ENCODE measurements at places on chromosomes 11 and 22. TPM values are rescaled to one million over a fixed set of nuclear protein-coding genes. Genes with fewer than 3 reads are reported as not detected.

DNA sequence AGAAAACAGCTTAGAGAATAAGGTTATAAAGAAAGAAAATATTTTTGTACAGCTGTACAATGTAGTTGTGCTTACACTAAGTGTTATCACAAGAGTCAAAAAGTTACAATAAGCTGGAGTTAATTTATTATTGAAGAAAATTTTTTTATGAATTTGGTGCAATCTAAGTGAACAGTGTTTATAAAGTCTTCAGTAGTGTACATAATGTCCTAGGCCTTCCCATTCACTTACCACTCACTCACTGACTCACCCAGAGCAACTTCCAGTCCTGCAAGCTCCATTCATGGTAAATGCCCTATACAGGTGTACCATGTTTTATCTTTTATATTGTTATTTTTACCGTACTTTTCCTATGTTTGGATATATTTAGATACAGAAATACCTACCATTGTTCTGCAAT lies 34.7 kb downstream of the GDPD4 start:
- DNase-seq: no peak

HTATIP2 gene
- total RNA-seq: 58.1 TPM

- DNase-seq: no peak
These were observed 54.6 kb downstream of the MN1 start for GRCh38 chr22:27746918-27747317.

GRCh38 chr11:103043826-103044678 lies 47.9 kb downstream of the DCUN1D5 start:
- DNase-seq: no peak

DNA sequence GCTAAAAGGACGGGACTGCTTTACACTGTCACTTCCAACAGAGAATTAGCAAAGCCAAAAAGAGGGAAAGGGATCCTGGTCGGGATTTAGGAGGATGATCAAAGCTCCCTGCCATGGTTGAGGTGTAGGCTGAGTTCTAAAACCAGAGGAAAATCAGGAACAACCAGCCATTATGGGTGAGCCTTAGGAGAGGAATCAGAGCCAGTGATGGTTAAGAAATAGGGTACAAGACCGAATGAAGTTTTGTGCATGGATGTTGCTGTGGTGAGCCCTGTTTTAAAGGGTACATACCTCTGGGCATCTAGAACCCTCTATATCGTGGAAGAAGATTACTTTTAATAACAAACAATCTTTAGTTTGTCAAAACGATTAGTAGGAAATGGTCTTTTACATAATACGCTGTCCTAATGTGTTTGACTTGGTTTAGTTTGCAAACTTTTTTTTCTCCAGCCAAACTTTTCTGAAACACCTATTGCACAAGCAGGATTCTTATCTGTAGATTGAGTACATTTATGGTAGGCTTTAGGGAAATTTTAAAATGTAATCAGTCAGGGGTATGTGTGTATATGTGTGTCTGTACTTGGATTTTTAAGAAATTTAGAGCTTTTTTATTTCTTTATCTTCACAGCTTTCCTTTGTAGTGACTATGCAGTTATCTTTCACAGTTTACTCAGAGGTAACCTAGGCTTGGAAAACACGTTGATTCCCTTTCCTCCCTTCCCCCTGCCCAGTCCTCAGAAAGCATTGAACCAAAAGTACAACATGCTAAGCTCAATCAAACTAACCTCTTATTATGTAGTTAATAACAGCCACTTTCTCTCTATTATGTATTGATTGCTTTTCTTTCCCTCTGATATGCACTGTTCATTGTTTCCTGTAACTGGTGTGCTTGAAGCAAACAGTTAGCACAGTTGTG lies 26.8 kb downstream of the TRIM44 start:
- no peak for DNase-seq

GRCh38 chr11:45850446-45850845 lies 3.2 kb downstream of the CRY2 start:
- DNase-seq: no peak

GPR83 gene
- 0.49 TPM for total RNA-seq

A4GALT gene
- total RNA-seq: 51.0 TPM

GAS2L1 gene
- 16.4 TPM for total RNA-seq

- no peak for DNase-seq
These were observed 7.4 kb downstream of the CD248 start for GRCh38 chr11:66309475-66309874.

DNA sequence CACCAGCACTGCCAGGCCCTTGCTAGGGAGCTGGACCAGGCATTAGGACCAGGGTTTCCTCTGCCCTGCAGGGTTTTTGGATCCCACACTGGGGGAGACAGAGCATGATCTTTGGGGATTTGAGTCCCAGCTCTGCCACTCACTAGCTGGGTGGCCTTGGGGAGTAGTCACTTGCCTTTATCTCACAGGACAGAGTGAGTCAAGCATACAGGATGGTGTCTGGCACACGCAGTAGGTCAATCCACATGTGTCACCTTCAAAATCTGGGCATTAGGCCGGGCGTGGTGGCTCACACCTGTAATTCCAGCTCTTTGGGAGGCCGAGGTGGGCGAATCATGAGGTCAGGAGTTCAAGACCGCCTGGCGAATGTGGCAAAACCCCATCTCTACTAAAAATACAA lies 2.7 kb downstream of the NEFH start:
- DNase-seq: no peak

GRCh38 chr11:58046231-58046630 lies 15.5 kb downstream of the OR6Q1 start:
- DNase-seq: no peak

GRCh38 chr22:44445731-44446130 lies 52.3 kb downstream of the RTL6 start:
- DNase-seq: peak; percentile 32

- no peak for DNase-seq
These were observed 94.0 kb downstream of the NTM start for GRCh38 chr11:131464461-131464860.

- DNase-seq: no peak
These were observed 21.6 kb upstream of the GDPD4 start for GRCh38 chr11:77322926-77323590.

PRR5L gene
- 11.9 TPM for total RNA-seq

GRCh38 chr11:17541330-17541885 lies 2.8 kb downstream of the USH1C start:
- peak; percentile 37 for DNase-seq

- no peak for DNase-seq
These were observed 14.6 kb downstream of the RBM4 start for GRCh38 chr11:66653123-66653522.

- no peak for DNase-seq
These were observed 73.2 kb upstream of the BID start for GRCh38 chr22:17847360-17848078.

MTMR3 gene
- 41.0 TPM for total RNA-seq

C11orf68 gene
- total RNA-seq: 22.1 TPM

- no peak for DNase-seq
These were observed 15.9 kb downstream of the BCR start for GRCh38 chr22:23196165-23196564.

- no peak for DNase-seq
These were observed 38.0 kb downstream of the EIF3F start for GRCh38 chr11:8025123-8025522.

DNA sequence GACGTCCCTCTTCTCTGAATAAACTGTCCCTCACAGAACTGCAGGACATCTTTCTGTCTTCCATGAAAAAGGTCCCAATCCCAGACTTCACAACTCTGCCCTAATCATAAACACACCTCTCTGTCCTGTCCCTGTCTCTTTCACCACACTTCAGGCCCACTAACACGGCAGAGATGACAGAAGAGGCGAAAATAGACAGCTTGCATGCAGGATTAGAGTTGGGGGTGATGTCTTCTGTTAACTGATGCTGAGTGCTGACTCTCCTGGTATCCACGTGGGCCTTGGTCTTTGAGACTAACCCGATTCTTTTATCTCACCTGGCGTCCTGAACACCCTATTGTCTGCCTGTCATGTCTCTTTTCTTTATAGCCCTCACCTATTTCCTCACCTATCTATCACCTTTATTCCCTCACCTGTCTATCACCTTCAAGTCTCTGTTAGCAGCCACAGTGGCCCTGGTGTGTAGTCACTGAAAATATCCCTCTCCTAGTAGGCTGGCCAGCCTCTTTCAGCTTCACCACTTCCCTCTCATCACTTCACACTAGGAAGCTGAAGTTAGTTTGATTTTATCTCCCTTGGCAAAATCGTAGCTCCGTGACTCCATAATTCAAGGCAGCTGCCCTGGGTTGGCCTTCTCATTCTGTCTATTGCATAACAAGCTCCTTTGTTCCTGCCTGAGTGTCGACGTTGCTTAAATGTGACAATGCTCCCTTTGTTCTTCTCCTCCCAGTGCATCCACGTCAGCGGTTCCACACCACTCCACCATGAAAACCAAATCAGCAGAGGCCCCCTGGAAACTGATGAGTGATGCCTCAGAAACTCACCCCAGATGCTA lies 30.6 kb upstream of the DRD2 start:
- DNase-seq: no peak

DNA sequence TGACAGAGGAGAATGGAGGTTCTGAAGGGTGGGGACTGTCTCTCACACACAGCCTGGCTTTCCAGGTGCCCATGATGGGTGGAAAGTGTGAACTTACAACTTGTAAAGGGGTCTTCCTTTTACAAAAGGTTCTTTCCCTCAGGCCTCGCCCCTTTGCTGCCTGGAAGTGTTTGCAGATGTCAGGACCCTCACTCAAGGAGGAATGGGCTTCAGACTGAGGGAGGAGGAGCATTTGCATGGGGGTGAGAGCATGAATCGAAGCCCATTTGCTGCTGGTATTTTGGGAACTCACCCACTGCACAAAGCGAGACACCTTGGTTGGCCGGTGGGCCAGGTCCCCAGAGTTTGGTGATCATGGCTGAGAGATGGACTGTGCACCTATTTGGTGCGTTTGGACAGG lies 25.1 kb downstream of the MPPED1 start:
- no peak for DNase-seq

GRCh38 chr11:126354631-126355323 lies 709 bp upstream of the ST3GAL4 start:
- DNase-seq: peak; percentile 53

- peak; percentile 74 for DNase-seq
These were observed 26.6 kb upstream of the IL17RA start for GRCh38 chr22:17057959-17058814.

TYR gene
- not detected for total RNA-seq

ANO5 gene
- total RNA-seq: 16.8 TPM

GRCh38 chr11:129846508-129847335 lies 31.1 kb downstream of the TMEM45B start:
- no peak for DNase-seq

GRCh38 chr22:46584081-46584921 lies 35.9 kb upstream of the GRAMD4 start:
- DNase-seq: peak; percentile 57

GRCh38 chr11:73652856-73653559 lies 6.6 kb downstream of the PLEKHB1 start:
- no peak for DNase-seq

GRCh38 chr11:45374653-45375059 lies 88.5 kb upstream of the SYT13 start:
- no peak for DNase-seq

- DNase-seq: peak; percentile 87
These were observed 63.7 kb downstream of the PPFIBP2 start for GRCh38 chr11:7577291-7578190.

KRTAP5-7 gene
- not detected for total RNA-seq

- DNase-seq: no peak
These were observed 3.3 kb upstream of the CARS1 start for GRCh38 chr11:3060436-3061025.

APOBEC3H gene
- not detected for total RNA-seq

ANGPTL5 gene
- not detected for total RNA-seq

GRCh38 chr22:46758121-46758520 lies 4.3 kb upstream of the TBC1D22A start:
- no peak for DNase-seq

- no peak for DNase-seq
These were observed 102.1 kb upstream of the BID start for GRCh38 chr22:17876306-17876831.

GRCh38 chr11:396948-397548 lies 3.0 kb downstream of the PKP3 start:
- peak; percentile 82 for DNase-seq

DCHS1 gene
- 21.7 TPM for total RNA-seq

GRCh38 chr11:17691976-17692375 lies 27.4 kb upstream of the MYOD1 start:
- no peak for DNase-seq

DNA sequence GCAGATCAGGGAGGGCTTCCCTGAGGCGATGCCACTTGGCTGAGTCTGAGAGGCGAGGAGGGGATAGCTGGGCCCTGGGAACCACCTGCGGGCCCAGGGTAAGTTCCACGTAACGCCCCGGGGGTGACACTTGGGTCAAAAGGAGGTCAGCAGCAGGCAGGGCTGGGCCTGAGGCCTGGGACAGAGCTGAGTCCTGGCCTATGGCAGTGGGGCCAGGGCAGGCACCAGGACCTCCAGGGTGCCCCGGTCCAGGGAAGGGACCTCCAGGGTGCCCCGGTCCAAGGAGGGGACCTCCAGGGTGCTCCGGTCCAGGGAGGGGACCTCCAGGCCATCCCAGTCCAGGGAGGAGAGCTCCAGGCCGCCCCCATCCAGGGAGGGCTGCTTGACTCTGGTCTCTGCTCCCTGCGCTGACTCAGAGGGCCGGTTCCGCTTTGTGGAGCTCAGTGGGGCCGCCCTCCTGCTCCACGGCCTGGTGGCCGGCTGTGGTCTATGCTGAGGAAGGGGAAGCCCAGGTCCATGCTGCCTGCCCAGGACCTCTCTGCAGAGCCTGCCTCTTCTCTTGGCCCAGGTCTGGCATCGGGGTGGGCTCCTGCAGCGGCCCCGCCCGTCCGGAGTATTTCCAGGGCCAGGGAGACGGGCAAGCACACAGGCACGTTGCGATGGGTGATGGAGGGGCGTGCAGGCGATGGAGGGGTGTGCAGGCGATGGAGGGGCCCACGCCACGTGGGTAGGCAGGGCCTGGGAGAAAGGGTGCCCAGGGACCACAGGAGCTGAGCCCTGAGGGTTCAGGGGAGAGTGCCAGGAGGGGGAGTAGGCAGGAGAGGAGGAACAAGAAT lies 19.5 kb upstream of the WNT7B start:
- DNase-seq: peak; percentile 85

CARNS1 gene
- total RNA-seq: 0.55 TPM

DNA sequence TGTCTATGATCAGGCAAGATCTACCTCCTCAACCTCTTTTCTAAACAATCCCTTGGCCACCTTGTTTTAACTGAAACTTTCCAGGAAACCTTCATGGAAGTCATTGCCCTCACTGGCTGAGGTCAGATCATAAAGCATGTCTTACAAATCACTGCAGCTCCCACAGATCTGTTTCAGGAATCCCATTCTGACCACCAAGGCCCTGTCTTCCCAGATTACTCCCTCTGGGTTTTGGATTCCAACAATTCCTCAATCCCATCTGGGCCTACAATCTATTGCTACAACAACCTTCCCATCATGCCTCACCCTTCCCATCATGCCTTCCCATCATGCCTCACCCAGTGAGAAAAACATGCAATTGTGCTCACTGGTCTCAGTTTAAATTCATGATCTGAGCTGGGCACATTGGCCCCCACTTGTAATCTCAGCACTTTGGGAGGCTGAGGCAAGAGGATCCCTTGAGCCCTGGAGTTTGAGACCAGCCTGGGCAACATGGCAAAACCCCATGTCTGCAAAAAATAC lies 15.9 kb downstream of the ADAMTS15 start:
- DNase-seq: no peak

CNTN5 gene
- total RNA-seq: 0.36 TPM

- DNase-seq: no peak
These were observed 13.5 kb upstream of the TMA7B start for GRCh38 chr22:39946503-39947219.

- DNase-seq: no peak
These were observed 217.5 kb upstream of the BLID start for GRCh38 chr11:122333467-122333866.

PRRG4 gene
- total RNA-seq: 1.6 TPM

- DNase-seq: no peak
These were observed 197.9 kb downstream of the BRD1 start for GRCh38 chr22:49629586-49630447.
